ENCODE measurements at places on chromosomes 6 and 20.
A peak's percentile ranks its signal among the peaks of the same experiment; 100 is the strongest.

GRCh38 chr20:50283922-50284810, 93.5 kb downstream of the CEBPB start:
- no peak for DNase-seq

GRCh38 chr6:140833408-140833807, 1299.3 kb upstream of the GJE1 start:
- no peak for DNase-seq

GRCh38 chr6:71396410-71396801, 107.8 kb downstream of the OGFRL1 start:
- no peak for DNase-seq

DNA sequence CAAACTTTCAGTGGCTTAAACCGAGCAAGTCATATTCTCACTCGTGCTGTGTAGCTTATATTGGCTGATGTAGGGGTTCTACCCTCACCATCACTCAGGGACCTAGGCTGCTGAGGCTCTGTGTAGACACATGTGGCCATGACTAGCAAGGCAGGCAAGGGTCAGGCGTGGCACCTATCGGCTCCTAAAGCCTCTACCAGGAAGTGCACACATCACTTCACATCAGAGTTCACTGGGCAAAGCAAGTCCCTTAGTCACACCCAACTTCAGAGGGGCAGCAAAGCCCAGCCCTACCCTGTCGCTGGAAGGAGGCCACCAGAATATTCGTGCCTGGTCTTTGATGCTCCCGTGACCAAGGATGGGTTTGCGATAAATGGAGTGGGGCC, 42.9 kb downstream of the PPP1R14C start:
- DNase-seq, result no peak

DNA sequence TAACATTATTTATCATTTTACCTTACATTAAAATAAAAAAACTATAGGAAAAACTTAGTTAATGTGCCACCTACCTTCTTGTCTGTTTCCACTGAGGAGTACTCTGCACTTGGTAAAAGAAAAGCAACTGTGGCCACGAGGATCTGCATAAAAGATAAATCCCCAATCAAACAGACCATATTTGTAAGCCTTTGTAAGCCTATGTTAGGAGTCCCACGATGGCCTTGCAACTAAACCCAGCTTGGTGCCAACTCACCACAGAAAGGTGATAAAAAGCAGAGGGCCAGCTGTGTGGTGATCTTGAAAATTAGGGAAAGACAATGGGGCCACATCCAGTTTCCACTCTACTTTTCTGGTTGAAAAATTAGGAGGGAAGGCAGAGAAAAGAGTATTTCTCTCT, 156.9 kb downstream of the INSM1 start:
- DNase-seq, result no peak

DNA sequence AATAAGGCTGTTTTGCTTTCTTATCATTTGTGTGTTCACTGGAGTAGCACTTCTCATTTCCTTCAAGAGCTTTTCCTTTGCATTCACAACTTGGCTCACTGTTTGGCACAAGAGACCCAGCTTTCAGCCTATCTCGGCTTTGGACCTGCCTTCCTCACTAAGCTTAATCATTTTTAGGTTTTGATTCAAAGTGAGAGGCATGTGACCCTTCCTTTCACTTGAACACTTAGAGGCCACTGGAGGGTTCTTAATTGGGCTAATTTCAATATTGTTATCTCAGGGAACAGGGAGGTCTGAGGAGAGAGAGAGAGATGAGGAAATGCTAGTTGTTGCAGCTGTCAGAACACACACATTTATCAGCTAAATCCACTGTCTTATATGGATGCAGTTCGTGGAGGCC, 82.9 kb upstream of the SCAF8 start:
- DNase-seq, result no peak

GRCh38 chr6:15044948-15045347, 200.9 kb upstream of the JARID2 start:
- no peak for DNase-seq

DNA sequence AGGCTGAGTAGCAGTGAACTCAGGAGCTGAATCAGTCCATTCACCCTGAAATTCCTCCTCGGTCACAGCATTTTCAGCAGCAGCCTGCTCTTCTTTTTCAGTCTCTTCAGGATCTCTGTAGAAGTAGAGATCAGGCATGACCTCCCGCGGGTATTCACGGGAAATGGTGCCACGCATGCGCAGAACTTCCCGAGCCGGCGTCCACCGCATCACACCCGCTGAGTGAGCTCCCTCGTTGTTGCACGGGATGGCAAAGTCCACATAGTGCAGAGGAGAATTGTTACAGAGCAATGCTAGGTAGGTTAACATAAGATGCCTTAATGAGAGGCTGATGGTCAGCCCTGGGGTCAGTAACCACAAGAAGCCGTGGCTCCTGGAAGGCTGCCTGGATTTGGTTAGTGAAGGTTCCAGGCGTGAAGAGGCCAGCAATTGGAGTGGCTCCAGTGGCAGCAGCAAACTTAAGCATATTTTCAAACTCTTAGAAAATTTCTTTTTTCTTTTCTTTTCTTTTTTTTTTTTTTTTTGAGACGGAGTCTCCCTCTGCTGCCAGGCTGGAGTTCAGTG, 113.5 kb upstream of the HDAC2 start:
- no peak for DNase-seq

GRCh38 chr6:73134588-73134987, 90.7 kb downstream of the KHDC1L start:
- no peak for DNase-seq

- no peak for DNase-seq
Measured at GRCh38 chr6:111198841-111199240, 111.5 kb downstream of the SLC16A10 start.

GRCh38 chr20:23369072-23369823, 7.3 kb downstream of the GZF1 start:
- no peak for DNase-seq

GRCh38 chr20:39547546-39548408, 585.6 kb downstream of the DHX35 start:
- no peak for DNase-seq

GRCh38 chr6:25153079-25153478, 126.1 kb upstream of the CARMIL1 start:
- no peak for DNase-seq

GRCh38 chr6:93325761-93326160, 93.6 kb downstream of the EPHA7 start:
- DNase-seq, result no peak

- peak; percentile 25 for DNase-seq
Measured at GRCh38 chr20:38165089-38165965, at the start of gene TGM2. Gene TGM2, minus strand, starts transcription at chr20:38165270. Its CDS starts 72 bp downstream, at chr20:38165198.

GRCh38 chr6:53910834-53911233, 116.0 kb downstream of the LRRC1 start:
- DNase-seq, result no peak

DNA sequence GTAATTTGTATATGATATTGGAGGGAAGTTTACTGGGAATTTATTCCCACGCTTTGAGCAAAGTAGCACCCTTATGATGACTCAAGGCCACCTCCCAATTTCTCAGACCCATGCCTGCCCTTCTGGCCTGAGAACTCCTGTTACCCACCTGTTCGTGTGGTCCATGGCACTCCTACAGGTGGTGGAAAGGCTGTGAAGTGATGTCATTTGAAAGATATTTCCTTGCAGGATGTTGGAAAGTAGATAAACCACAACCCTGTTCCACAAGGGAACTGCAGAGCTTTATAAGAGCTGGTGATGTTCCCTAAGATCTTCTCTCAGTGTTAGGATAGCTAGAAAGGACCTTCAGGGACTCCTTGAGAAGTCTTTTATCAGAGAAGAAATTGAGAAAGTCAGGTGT, 70.5 kb downstream of the ADGRG6 start:
- no peak for DNase-seq

GRCh38 chr6:170067923-170068360, 222.9 kb downstream of the DLL1 start:
- DNase-seq, result no peak

DNA sequence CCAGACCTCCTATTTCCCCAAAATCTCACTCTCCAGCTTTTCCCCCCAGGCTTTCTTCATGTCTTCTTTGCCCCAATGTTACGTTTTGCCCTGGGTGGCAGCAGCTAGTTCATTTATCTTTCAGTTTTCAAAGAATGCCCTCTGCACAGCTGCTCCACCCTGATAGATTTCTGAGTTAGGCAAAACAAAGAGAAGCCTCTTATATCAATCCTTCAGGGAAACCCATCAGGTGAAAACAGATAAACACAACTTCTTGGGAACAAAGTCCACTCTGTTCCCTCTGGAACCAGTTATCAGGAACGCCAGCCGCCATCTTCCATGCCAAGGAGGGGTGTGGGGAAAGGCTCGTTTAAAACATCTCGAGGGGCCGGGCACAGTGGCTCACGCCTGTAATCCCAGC, 34.0 kb downstream of the ZBTB9 start:
- no peak for DNase-seq

DNA sequence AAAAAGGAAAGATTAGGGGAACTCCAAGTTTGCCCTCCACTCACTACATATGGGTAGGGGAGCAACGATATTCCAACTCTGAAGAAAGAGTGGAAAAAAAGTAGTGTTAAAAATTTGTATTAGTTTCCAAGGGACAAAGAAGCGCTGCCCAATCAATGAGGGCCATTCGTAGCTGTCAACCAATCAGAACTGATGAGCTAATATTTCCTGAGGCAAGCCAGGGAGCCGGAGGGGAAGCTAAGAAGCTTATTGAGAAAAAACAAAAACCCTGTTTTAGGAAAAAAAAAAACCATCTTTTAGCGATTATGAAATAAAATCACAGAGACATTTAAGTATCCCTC, 59.5 kb downstream of the TRIM38 start:
- DNase-seq, result no peak

DNA sequence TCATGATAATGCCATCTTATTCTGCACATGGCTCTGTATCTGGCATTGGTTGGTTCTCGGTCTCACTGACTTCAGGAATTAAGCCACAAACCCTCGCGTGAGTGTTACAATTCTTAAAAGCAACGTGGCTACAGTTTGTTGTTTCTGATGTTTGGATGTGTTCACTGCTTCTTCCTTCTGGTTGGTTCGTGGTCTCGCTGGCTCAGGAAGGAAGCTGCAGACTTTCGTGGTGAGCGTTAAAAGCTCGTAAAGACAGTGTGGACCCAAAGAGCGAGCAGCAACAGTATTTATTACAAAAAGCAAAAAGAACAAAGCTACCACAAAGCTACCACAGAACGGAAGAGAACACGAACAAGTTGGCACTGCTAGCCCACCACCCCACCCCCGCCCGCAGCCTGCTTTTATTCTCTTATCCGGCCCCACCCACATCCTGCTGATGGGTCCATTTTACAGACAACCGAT, 51.1 kb downstream of the MYLIP start:
- peak; percentile 13 for DNase-seq

DNA sequence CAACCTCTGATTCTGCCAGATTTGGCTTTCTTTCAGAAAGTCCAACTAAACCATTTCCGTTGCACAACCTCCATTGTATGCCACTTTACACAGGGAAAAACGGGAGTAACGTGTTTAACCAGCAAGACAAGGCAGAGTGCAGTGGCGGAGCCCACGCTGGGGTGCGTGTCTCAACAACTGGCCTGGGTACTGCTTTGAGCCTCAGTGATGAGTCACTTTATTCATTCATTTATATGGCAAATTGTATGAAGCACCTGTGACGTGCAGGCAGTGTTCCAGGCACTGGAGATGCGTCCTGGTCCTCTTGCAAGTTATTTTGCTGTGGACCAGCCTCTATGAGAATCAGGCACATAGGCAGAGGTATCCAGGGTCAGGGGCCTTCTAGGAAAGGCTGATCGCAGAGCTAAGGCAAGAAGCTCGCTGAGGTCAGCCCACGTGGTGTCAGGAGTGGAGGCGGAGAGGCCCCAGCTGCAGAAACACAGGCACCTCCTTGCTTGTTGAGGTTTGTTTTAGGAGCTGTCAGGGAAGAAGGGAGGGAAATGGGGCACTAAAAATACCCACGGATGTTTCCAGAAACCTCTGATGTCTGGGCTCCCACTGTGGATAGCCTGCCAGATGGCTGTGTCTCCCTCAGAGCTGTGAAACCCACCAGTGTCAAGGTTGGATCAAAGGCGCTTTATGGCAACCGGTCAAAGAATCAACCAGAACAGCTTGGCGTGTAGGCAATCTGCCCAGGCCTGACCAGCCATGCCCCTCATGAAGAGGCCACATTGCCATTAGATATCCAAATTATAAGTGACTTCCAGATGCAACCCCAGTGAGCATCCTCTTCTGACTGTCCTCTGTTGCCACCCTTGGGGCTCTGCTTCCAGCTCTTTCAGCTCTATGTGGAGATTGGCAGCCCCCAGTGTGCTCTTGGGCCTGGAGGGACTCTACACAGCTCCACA, 157.2 kb downstream of the CD83 start:
- DNase-seq, result no peak

GRCh38 chr6:31728767-31729514, at the start of gene DDAH2:
Gene DDAH2, minus strand, starts transcription at chr6:31729299. Its CDS starts 138 bp downstream, at chr6:31729161.
- DNase-seq, result no peak

DNA sequence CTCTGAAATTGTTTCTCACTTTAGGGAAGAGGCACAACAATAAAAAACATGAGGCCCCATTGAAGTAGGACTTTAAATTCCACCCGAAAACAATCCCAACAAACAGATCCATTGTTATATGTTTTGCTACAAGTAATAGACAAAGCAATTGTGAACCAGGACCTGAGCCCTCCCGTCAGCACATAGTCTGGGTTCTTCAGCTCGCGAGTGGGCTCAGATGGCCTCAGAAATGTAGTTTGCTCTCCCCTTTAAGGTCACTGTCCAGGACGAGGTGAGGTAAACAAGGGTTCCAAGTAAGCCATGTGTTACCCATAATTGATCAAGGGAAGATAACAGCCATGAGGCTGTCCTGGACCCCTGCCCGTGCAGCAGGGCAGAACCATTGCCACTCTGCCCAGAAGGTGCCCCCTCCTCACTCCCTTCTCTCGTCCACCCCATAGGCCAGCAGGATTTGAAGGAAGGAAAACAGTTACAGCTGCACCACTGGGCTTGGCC, 160.1 kb upstream of the QKI start:
- DNase-seq, result no peak

DNA sequence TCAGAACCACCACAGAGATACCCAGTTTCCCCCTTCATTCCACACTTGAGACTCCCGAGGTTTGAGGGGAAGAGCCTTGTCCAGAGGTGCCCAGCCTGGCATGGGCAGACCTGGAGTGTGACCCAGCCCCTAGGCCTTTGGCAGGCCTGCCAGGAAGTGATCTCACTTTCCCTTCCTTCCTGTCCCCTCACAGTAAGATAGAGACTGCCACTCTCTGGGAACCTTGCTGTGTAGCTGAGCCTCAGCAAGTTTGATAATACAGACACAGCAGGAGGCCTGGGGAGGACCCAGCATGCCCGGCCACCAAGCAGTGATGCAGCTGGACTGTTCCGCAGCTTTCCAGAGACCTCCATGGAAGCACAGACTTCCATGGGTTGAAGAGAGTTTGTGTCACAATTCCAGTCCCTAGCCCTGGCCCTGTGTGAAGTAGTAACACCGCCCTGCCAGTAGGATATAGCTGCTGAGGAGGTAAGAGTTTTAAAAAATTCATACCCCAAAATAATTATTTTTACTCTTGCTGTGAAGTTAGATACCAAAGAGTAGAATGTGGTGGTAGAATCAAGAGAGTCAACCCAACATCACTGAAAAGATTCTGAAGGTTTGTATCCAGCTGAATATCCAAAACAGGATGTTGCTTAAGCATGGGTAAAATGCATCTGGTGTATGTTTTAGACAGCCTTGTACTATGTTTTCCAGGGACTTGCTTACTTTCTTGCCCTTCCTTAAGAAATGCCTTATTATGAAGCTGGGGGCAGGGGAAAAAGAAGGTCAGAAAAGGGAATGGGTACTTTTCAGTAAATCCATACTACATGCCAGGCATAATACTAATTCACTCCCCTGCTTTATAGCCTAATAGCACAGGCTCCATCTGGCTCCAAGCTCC, 16.3 kb downstream of the PKIG start:
- no peak for DNase-seq
